ENCODE measurements at places on chromosomes 5 and 9.

DNA sequence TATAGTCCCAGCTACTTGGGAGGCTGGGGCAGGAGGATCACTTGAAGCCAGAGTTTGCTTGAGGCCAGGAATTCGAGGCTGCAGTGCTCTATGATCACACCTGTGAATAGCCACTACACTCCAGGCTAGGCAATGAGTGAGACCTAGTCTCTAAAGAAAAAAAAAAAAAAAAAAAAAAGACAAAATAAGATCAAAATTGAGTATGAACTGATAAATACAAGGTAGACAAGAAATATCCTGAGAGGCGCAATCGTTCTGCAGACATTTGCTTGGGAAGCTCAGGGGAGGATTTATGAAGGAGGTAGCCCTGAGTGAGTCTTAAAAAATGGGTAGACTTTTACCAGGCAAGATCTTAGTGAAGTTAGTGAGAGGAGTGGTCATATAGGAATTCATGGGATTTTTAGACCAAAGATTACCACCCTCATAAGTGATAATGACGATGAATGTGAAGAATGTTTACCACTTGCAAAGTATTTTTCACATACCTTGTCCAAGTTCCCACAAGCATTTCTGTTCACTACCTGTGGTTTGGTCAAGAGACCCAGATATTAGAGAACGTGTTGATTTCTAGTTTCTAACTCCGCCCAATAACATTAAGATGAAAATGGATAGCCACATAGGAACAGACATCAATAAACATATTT, 4.4 kb downstream of the PDCD1LG2 start:
- DNase-seq, result no peak

DNA sequence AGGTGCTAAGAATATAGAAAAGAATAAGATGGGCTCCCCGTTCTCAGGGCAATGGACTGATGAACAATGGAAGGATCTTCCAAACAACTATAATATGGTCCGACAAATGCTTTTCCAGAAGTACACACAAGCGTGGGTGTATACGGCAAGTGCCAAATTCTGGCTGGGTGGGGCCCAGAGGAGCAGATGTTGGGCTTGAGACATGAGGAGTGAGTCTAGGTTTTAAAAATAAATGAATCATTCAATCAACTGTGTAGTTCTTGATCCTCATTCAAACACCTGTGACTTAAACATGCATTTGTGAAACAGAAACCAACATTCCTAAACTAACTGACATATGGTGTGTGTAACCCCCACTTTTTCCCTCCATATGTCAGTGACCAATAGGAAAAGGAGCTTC, 47.9 kb downstream of the MFAP3 start:
- no peak for DNase-seq

DNA sequence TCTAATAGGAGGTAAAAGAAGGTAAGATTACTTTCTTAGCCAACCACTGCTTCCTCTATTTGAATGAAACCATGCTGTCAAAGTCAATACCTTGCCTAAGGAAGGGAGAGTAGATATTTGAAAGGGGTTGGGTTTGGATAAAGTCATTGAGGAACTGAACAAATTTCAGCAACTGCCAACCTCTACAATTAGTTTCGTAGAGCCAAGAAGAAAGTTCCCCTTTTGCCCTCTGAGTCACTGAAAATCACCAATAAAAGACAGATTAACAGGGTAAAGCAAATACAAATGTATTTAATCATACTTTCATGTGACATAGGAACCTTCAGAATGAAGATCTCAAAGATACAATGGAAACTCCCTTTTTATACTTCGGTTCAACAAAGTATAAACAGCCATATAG, 615.7 kb downstream of the GABRG2 start:
- no peak for DNase-seq

DNA sequence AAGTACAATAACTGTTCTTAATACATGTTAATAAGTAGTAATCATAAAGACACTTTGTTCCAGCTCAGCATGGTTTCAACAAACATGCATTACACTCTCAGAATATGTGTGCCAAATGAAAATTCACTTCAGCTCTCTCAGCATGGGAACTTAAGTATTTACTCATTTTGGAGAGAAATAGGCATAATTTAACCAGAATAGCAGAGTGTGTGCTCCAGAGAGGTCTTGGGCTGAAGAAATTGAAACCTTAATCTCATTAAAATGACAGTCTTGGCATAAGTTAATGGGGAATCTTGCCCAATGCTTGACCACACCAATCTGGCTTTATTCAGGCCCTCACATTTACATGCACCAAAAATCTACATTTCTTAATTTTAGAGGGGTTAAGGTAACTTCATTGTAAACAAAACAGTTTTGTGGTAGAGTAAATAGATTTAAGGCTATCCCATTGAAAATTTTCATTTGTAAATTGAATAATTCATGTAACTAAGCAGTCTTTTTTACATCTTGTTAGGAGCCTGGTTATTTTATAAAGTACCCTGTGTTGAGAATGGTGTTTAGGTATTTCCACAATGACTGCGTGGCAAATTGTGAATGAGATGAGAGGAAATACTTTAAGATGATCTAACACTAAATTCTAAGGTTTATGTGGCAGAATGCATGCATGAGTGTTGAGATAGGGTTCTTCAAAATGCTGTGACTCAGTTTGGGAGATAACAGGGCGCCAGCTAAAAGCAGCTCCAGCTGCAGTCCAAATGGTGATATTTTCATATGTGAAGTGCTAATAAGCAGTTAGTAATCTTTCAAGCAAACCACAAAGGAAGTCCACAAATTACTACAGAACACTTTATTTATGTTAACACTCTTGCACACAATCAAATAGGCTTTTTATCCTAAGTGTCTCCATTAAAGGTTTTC, 11.3 kb upstream of the LOX start:
- DNase-seq, result no peak

DNA sequence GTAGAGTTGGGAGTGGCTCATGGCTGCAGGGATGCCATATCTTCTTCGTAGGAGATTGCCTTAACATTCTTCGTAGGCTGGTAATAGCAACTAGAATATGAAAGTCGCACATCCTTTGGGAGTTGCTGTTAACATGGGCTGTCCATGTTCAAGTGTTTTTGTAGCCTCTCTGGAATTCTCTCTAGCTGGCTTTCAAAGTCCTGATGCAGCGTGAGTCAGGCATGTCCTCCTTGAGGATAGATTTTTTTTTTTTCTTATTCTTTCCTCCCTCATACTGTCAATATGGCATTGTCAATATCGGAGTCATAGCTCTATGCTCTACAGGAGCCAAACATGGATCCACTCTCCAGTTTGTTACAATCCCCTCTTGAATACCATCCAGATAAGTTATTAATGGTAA, 494.8 kb upstream of the WWC1 start:
- no peak for DNase-seq

DNA sequence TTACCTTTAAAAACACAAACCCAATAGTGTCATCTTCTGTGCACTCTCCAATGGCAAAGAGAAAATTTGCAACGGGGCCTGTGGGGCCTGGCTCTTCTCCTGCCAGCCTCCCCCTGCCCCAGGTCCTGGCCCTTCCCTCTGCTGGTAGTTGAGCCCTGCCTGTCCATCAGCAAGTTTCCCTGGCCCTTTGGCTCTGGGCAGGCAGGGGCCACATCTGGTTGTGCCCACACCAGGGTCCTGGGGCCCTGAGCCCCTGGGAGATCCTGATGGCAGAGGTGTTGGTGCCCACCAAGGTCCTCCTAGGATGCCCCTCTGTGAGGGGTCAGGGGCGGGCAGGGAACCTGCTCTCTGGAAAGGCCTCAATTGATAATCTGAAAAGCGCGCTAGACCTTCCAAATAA, 157.3 kb downstream of the DAB2IP start:
- no peak for DNase-seq

- no peak for DNase-seq
Measured at GRCh38 chr9:5449521-5450358, 602 bp upstream of the CD274 start.

GRCh38 chr9:79857188-79857587, 285.4 kb downstream of the TLE4 start:
- no peak for DNase-seq

DNA sequence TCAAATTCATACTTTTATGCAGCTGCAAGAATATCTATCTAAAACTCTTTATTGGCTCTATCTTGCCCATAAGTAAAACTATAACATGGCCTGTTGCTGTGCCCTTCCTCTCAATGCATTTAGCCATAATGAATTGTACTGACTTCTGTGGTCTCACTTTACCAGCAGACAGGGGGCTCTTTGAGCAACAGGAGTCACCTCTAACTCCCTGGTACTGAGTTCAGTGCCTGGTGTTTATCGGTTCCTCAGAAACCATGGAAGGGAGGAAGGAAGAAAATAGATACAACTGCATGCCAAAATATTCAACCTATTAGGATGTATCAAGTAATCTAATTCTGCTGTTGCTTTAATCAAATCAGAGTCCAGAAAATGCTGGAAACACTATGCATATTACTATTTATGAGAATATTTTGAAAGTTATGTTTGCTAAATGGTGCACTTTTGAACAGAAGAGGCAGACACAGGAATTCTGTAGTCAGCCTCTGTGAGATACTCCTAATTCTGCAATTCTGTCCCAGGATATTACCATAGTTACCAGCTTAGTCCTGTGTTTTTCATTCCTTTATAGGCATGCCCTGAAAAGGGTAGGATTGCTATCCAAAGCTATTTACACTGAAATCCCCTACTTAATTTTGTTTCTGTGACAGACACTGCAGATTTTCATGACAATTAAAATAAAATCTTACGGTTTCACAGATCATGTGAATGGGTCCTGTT, 89.8 kb downstream of the CD180 start:
- DNase-seq, result no peak

GRCh38 chr9:89887286-89887685, 282.5 kb downstream of the GADD45G start:
- no peak for DNase-seq

Measured in KG1 (cell line).